ENCODE measurements at places on chromosomes 12 and 14.

GRCh38 chr12:118830296-118830695 lies 151.0 kb upstream of the SRRM4 start:
- DNase-seq, result no peak

- peak; percentile 29 for DNase-seq
Observed at GRCh38 chr14:95871531-95871930, 5.1 kb upstream of the TUNAR start.

- no peak for DNase-seq
Observed at GRCh38 chr14:104929268-104930230, 4.9 kb downstream of the PLD4 start.

- no peak for DNase-seq
Observed at GRCh38 chr14:22429546-22430294, 159.3 kb downstream of the DAD1 start.

Measured in NCI-H2107 (cell line).